A549 (cell line): ENCODE measurements at places on chromosomes 7 and 10.

DNA sequence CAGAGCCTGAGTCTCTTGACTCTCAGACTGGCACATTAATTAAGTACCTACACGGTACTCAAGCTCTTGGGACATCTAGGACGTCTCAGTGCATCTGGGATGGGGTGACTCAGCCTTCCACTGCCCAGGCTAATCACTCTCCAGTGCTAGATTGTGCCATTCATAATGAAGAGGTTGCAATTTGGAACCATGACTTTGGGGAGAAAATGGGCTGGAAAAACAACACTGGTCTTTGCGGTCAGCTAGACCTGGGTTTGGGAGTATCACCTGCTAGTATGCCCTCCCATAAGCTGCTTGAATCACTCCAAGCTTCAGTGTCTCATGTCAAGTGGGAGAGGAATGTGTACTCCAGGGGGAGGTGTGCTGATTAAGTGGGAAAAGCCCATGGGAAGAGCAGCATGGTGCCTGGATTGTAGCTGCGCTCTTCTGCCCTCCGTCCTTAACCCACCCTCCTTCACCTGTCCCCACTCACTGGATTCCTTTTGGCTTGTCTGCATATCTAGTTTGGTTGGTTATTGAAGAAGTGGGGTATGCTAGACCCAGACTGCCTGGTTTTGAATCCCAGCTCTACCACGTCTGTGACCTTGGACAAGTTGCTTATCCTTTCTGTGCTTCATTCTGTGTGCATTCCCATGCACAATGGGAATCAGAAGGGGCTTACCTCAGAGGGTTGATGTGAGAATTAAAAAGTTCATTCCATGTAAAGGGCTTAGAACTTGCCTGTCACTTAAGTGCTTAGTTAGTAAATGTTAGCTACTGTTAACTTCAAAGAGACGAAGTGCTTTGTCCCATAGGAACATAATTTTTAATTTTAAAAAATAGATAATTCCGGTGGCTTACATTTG is 3.8 kb downstream of the NFE2L3 start:
- no peak for DNase-seq

DNA sequence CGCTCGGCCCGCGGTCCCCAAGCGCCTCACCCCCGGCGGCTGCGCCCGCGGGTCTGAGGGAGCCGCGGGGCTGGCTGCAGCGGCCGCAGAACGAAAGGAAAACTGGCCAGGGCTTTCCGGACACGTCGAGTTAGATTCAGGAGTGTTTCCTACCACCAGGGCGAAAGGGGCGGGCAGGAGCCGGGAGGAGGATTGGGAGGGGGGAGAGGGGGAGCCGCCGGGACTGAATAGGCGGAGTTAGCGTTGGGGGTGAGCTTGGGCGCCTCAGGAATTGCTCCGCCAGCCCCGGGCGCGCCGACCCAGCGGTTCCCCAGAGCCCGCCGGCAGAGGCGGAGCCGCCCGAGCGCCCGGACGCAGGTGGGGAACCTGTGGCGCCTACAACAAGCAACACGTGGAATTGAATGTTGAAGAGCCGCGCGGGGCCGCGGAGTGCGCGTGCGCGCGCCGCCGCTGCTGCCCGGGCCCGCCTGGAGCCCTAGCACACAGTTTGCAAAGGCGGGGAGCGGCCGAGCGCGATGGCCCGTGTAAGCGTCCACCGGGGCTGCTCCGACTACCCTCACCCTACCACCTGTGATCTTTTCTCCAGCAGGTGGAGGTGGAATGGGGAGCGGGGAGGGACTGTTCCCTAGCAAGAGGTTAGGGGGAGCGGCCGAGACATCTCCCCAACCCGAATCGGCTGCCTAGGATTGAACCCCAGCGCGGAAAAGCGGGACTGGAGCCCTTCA is at the start of gene CADPS2:
Gene CADPS2, minus strand, starts transcription at position 104 of the 725 bp plus-strand sequence. CDS start 123 bp downstream, outside the sequence.
- peak; percentile 50 for DNase-seq

- DNase-seq = no peak
Observed at GRCh38 chr7:3141326-3141725, 97.7 kb upstream of the CARD11 start.

DNA sequence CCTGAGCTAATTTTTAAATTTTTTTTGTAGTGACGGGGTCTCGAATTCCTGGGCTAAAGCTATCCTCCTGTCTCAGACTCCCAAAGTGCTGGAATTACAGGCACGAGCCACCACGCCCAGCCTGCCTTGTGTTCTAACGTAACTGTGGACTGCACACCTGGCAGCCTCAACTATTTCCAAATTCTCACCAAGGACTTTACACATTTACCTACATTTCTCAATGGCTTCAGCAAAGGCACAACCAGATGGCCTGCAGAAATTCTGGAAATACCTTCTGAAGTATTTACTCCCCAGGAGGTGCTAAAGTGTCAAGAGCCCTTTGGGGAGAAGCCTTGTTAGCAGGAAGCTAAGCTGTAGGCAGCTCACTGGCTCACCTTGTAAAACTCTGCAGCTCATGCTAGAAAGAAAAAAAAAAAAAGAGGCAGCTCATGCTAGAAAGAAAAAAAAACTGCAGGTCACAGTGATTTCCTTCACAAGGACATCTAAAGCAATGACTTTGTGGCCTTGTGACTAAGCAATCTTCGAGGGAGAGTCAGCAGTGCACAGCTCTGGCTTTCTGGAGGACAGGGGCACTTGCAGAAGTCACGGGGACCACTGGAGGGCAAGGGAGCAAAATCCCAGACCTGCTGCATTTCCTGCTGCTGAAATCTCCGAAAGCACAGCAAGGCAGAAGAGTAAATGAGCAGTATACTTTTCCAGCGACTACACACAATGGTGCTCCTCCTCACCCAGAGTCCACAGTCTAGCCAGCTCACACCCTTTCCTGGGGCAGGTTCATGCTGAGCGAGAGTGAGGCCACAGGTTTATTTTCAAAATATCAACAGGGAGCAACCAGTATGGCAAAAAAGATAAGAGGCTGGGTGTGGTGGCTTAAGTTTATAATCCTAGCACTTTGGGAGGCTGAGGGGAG is 40.4 kb downstream of the BAIAP2L1 start:
- peak; percentile 61 for DNase-seq

DNA sequence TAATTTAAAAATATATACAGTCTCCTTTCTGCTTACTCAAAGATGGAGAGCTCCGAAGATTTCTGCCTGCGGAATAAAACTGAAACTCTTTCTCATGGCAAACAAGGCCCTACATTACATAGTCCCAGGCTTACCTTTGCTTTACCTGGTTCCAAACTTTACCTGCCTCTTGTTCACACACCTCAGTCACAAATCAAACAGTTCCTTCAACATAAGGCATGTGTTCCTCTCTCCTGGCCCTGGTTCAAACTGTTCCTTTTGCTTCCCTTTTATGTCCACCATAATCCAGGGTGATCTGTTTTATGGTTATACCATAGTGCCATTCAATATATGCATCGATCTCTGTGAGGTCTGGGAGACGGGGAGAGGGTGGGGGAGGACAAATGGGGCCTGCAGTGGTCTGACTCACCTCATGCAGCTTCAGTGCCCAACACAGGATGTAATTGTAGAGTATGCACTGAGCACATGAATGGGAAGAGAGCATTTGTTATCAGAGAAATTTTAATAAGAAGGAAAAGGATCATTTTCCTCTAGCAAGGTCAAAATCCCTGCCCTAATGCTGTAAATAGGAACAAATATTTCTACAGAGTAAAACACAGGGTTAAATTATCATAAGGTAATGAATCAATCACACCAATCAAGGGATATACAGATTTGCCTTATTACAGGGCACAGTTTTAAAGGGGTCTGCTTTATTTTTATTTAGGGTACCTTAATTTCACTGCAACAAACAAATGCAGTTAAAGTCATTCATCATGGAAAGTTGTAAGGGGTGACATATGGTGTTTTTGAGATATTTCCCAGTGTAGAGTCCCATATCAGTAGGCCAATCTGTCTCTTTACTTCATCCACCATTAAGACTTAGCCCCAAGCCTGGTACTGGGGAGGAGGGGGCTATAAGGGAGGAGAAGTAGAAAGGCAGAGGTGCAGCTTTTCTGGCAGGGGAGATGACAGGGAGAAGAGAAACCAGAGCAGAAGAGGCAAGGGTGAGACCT is 88.8 kb upstream of the PDE1C start:
- no peak for DNase-seq

GRCh38 chr7:95396136-95397032 is at the start of gene PON3:
TSS of gene PON3 (minus strand) at chr7:95396375. CDS start at chr7:95396350, 25 bp downstream.
- peak; percentile 91 for DNase-seq

DNA sequence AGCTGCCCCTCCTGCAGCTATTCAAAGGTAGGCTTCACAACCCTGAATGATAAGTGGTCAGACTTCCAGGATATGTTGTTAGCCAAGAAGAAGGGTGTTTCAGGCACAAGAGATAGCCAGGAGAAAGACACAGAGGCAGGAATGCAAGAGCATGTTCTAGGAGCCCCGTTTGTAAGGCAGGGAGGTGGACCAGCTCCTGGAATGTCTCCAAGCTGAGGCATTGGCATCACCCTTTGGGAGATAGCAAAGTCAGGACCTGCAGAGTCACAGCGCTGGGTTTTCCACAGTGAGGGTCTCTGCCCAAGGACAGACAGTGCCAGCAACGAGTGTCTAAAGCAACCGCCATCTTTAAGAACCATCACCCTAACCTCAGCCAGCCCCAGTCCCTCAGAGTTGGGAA is 484.5 kb upstream of the ZMIZ1 start:
- DNase-seq = no peak

- no peak for DNase-seq
Observed at GRCh38 chr7:14381936-14382335, 392.5 kb upstream of the ETV1 start.

DNA sequence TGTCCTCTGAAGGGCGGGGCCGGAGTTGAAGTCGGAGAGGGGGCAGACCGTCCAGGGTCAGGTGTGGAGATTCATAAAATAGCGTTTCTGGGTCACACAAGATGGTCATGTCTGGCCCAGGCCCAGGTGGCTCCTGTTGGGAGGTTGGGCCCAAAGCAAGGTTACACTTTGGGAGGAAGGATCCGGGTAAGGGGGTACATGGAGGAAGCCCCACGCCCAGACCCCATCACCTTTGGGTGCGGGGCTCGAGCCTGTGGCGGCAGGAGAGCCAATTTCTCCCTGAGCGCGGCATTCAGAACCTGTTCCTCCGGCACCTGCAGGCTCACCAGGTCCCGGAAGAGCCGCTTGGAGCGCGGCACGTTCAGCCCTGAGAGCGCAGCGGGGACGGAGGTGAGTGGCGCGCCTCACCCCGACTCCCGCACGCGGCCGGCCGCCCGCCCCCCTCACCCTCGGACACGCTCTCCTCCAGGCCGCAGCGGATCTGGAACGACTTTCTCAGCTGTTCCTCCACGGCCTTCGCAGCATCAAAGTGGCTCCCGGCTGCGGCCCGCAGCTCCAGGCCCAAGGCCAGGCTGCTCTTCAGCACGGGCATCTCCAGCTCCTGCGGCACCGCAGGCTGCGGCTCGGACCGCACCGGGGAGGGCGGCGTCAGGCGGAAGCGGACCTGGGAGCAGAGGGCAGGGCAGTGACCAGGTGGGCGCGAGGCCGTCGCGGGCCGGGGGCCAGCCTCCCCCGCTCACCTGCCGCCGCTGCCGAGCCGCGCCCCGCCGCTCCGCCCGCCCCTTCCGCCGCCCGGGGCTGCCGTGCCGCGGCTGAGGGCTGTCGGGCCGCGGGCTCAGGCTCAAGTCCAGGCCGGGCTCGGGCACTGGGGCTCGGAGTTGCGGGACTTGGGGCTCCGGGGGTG is 644 bp downstream of the PPP1R35 start:
- peak; percentile 38 for DNase-seq

GRCh38 chr7:85000735-85001350 is 186.0 kb downstream of the SEMA3D start:
- DNase-seq = no peak

DNA sequence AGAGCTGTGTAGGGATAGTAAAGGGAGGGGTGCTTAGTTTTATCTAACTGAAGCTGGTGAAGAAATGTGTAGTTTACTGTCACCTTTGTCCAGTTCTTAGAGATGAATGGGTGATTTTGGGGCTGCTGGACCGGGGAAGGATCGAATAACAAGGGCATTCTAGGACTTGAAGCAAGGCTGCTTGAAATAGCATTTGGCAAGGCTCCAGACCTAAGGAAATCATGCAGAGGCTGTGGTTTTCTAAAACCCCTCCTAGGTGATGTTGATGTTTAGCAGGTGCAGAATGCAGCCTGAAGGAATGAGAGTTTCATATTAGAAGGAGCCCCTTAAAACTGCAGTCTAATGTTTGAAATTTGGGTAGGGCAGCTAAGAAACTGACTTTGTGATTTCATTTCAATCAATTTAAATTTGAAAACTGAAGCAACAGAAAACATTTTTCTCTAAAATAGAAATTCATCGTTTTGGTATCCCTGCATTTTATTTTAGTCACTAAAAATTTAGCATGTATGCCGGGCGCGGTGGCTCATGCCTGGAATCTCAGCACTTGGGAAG is 68.5 kb downstream of the TET1 start:
- DNase-seq = no peak

GRCh38 chr7:108190891-108191290 is 60.7 kb upstream of the LAMB4 start:
- no peak for DNase-seq

GRCh38 chr10:22253580-22253882 is 35.7 kb upstream of the EBLN1 start:
- no peak for DNase-seq

DNA sequence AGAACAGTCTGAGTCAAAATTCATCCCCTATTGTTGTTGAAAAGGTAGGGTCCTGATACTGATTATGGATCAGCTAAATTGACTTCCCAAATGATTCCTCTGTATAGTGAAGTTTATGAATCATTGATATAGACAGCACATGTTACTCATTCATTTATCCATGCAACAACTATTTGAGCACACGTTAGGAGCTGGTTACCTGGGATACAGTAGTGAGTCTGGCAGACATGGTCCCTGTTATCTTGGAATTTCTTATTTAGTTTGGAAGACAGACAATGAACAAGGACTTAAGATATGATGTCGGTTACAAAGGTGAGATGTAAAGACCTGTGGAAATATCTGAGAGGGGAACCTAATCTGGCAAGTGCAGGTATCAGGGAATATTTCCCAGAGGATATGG is 28.0 kb upstream of the KIAA1217 start:
- DNase-seq = no peak
